ENCODE measurements at places on chromosomes 11 and 22.
A peak's percentile ranks its signal among the peaks of the same experiment; 100 is the strongest.

GRCh38 chr11:74282421-74282820 lies 29.0 kb downstream of the P4HA3 start:
- DNase-seq: no peak

GRCh38 chr11:118186346-118187107 lies 10.1 kb upstream of the SCN2B start:
- peak; percentile 74 for DNase-seq

GRCh38 chr22:46491946-46492345 lies 45.5 kb downstream of the CELSR1 start:
- DNase-seq: no peak

GRCh38 chr11:46072172-46072964 lies 48.9 kb downstream of the PHF21A start:
- no peak for DNase-seq

DNA sequence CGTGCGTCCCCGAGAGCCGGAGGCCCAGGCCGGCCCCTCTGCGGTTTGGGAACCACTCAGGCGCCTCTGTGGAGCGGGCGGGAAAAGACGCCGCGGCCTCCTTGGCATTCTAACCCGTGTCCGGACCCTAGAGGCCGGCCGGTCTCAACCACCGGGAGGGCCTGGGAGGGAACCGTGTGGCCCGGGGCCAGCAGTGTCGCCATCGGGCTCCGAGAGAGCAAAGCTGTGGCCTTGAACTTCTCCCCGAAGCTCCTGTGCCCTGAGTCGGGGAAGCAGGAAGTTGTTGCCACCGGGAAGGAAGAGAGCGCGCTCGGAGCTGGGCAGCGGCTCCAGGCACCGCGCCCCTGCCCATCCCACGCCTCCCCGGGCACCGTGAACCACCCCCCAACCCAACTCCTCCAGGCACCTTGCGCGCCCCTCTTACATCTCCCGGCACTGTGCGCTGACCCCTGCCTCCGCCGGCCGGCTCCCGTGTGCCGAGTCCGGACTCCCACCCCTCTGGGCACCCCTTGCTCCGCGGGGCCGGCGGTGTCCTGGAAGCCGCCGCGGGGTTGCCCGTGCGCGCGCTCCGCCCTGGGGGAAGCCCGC lies 80.0 kb upstream of the PPARA start:
- no peak for DNase-seq

GRCh38 chr22:39710380-39711150 lies 140.0 kb downstream of the CACNA1I start:
- DNase-seq: no peak

DNA sequence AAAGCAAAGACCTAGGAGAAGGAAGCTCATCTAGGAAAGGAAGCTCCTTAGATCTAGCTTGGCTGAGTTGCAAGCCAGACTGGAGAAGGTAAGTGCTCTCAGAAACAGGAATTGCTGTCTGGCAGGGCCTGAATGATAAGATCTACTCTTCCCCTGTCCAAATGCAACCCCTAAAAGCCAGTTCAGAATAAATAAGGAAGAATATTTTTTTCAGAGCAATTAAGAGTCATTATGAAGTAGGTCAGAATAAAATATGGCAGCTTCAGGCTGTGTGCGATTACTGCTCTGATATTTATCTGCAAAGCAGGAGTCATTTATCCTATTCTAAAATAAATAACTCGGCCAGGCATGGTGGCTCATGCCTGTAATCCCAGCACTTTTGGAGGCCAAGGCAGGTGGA lies 82.1 kb downstream of the PIWIL4 start:
- DNase-seq: peak; percentile 29

- DNase-seq: no peak
Measured at GRCh38 chr11:33706546-33706945, 5.9 kb upstream of the C11orf91 start.

DNA sequence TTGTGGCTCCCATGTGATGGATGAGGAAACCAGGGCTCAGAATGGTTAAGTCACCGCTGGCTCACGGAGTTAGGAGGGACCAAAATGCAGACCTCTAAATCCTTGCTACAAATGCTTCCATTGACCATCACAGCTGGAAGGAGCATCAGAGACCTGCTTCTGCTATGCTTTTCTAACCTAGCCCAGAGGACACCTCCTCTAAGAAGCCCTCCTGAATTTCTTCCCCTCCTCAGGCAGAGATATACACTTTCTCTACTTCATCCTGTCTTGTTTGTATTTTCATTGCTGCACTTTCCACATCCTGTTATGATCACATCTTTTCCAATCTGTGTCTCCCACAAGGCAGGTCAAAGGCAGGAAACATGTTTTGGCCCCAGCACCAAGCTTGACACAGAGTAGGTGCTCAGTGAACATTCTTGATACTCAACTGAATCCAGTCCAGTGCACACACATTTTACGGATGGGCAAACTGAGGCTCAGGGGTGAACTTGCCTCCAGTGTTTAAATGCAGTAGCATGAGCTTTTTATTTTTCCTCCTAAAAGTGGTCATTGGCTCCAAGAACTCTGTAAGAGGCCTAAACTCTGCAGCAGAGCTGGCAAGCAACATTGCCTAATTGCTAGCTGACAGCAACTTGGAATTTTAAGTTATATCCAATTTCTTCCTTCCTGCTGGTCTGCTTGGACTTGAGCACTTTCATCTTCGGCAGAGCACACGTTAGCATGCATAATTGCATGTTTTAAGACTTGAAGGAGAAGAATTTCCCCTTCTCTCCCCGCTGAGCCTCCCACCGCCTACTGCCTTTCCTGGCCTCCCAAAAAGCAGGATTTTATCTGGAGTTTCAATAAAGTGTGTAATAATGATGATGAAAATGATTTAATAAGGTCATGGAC lies 12.7 kb downstream of the SCUBE1 start:
- DNase-seq: no peak

DNA sequence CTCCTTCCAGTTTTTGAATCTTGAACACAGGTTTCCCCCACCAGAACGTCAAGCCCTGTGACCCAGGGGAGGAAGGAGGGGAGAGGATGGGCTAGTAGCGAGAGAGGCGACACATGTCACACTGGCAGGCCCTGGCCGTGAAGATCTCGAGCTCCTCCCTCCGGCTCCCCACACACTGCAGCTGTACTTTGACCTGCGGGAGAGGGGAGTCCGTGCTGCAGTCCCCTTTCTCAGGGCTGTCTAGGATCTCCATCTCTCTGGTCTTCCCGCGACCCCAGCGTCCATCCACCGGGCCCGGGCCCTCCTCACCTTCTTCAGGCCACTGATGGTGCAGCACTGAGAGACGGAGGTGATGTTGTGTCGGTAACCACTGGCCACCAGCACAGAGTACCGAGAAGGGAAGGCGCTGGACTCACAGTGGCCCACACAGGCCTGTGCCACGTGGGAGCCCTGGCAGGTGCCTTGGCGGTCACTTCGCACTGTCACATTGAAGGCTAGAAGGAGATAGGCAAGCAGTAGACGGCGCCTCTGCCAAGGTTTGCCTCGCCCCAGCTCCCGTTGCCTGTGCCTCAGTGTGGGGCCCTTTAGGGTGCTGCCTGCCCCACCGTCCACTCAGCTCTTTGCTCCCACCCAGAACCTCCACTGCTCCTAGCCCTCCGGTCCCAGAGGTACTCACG lies 873 bp downstream of the GPHA2 start:
- DNase-seq: no peak

GRCh38 chr22:46896568-46897245 lies 134.3 kb downstream of the TBC1D22A start:
- no peak for DNase-seq

- no peak for DNase-seq
Measured at GRCh38 chr11:29184939-29185890, 831.6 kb downstream of the KCNA4 start.

GRCh38 chr11:106091480-106092123 lies 14.1 kb downstream of the AASDHPPT start:
- DNase-seq: no peak

- no peak for DNase-seq
Measured at GRCh38 chr11:110379936-110380335, 49.8 kb upstream of the FDX1 start.

- no peak for DNase-seq
Measured at GRCh38 chr22:47015589-47016178, 253.2 kb downstream of the TBC1D22A start.

- DNase-seq: no peak
Measured at GRCh38 chr22:35728639-35729308, 11.1 kb downstream of the APOL5 start.

DNA sequence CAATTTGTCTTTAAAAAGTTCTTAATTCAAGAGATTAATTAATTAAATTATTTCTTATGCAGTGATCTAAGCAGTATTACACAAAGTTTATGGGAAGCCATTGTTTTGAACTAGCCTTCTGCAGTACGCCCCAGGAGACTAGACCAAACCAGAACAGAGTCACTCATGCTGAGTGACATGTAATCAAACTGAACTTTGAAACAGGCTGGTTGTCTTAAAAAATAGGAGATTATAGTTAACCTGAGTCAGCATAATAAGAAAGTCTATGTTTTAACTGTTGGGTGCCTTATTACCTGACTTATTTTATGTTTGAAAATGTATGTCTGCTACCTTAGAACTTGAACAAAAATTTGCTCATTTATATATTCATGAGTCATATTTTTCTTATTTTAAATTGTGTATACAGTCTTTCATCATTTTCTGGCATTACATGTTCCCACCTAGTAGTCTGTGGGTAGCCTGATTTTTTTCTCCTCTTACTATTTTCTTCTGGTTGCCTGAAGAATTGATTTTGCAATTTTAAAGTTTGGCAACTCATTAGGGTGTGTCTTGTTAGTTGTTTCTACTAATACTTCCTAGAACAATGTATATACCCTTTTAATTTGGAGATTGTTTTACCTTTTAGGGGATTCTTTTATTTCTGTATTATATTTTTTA lies 161.4 kb downstream of the AASDHPPT start:
- no peak for DNase-seq

DNA sequence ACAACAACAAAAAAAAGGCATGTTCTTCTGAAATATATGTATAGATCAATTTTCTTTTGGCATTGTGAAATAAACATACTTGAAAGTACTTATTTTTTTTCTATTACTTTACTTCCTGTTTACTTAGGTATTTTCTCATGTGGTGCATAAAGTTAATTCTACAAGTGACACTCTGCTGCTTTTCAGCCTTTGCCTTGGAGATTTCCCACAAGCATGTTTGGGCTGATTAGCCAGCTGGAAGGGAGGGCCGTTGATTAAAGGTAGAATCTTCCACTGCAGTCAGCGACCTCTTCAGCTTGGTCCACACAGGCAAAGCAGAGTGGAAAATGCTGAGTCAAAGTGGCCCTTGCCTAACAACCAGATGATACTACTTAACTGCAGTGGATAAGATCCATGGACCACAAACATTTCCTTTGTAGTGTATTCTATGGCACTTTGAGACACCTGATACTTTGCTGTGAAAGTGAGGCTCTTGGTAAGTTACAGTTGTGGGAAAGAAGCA lies 176.0 kb downstream of the ARHGAP42 start:
- DNase-seq: peak; percentile 18

- no peak for DNase-seq
Measured at GRCh38 chr11:65672180-65672860, 9.6 kb upstream of the RELA start.

- DNase-seq: no peak
Measured at GRCh38 chr22:19615001-19615461, 90.8 kb upstream of the CLDN5 start.

- no peak for DNase-seq
Measured at GRCh38 chr11:124894606-124895430, 2.8 kb downstream of the ROBO4 start.

GRCh38 chr22:18056161-18056666 lies 21.6 kb upstream of the PEX26 start:
- no peak for DNase-seq

GRCh38 chr22:20390394-20390907 lies 3.5 kb upstream of the ZNF74 start:
- no peak for DNase-seq

DNA sequence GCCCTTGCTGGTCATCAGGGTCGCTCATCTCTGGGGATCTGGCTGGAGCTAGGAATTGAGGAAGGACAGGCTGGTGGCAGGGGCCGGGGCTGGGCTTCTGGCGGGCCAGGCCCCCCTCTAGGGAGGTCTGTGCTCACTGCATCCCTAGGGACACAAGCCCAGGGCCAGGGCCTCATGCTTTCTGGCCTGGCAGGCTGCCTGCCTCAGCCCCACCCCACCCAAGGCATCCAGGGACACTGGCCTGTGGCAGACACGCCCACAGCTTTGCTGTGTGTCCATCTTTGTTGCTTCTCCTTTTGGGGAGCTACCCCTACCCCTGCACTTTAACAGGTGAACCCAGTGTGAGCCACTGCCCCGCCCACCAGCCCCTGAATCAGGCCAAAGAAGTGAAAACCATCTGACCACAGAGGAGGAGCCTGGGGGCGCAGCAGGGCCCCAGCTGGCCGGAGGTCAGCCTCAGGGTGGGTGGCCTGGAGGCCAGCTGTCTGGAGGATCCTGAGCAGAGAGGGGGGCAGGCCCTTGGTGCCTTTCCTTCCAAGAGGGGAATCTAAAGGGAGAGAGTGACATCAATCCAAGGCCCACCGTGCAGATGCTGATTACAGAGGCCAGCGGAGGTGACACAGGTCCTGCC lies 26.8 kb upstream of the CELSR1 start:
- DNase-seq: no peak

DNA sequence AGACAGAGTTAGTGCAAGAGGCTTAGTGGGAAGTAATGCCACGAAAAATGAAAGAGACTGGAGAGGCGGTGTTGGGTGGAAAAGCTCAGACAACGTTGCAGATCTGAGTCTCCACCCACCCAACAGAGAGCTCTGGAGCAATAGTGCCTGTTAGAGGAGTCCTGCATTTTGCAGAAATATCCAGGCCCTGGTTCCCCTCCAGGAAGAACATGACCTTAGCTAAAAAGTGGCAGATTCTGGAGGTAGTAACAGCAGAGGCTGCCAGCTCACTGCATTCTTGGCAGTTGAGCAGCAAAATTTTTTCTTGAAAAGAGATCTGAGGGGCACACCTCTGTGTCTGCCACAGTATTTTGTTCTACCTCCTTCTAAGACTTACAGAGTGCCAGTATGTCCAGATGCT lies 27.7 kb upstream of the BIRC3 start:
- no peak for DNase-seq

DNA sequence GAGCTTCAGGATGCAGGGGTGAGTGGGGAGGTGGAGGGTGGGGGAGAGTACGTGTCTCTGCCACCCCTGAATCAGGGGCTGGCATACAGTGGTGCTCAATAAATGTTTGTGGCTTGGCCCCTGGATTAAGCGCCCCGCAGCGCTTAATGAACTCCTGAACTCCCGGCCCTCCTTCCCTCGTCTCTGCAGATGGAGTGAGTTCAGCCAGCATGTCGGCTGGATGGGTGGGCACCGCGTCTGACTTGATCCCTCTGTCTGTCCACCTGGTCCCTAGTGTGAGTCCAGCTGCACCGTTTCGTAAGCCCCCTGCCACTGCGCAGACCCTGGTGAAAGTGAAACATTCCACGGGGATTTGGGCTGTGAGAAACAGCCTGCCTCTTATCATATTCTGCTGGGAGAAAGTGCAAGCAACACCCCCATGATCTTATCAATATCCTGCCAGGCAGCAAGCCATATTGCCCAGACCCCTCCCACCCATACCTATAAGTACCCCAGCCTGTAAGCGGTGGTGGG lies 12.0 kb upstream of the MRGPRD start:
- no peak for DNase-seq

DNA sequence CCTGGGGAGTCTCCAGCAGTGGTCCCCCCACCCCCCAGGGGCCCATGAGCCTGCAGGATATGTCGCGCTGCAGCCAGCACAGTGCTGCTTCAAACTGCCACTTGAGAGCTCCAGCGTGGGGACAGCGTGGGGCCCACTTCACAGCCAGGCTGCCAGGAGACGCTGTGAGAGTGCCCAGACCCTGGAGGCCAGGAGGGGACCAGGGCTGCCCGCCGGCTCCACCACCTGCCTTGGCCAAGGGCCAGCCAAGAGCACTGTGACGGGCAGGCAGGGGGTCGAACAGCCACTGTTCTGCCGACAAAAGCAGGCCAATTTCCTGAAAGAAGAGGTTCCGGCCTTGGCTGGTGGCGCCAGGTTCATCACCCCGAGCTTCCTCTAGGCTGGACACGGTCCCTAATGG lies 60.2 kb downstream of the FLRT1 start:
- DNase-seq: no peak
